ENCODE measurements at places on chromosomes 3 and 15.

DNA sequence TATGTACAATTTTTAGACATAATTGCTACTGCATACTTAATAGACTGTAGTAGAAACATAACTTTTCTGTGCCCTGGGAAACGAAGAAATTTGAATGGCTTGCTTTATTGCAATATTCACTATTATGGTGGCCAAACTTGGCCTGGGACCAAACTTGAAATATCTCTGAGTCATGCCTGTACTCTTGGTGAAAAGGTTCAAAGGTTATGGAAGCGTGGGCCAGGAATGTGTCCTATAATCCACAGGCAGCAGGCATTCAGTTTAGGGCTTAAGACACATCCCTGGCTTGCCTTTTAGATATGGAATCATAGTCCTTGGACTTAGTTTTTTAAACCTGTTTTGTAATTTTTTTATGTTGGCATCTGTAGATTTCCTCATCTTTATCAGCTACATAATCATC lies 124.3 kb downstream of the LRIG1 start:
- DNase-seq: no peak

- DNase-seq: no peak
Observed at GRCh38 chr3:192851821-192852372, 65.8 kb downstream of the MB21D2 start.

DNA sequence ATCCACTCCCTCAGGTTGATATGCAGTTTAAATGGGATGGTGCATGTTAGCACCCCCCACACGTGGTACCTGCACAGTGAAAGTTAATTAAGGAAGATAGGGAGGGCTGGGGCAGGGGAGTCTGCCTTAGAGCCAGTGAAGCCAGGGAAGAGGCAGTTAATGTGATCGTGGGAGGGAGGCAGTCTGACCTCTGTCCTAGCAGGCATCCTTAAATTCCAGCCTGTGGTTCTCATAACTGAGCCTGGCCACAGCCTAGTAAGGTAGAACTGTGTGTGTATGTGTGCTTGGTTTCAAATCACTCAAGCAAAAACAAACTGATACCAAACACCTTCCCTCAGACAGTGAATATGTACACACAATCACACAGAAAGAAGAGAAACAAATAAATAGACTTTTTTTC lies 319.1 kb upstream of the TLE3 start:
- no peak for DNase-seq

DNA sequence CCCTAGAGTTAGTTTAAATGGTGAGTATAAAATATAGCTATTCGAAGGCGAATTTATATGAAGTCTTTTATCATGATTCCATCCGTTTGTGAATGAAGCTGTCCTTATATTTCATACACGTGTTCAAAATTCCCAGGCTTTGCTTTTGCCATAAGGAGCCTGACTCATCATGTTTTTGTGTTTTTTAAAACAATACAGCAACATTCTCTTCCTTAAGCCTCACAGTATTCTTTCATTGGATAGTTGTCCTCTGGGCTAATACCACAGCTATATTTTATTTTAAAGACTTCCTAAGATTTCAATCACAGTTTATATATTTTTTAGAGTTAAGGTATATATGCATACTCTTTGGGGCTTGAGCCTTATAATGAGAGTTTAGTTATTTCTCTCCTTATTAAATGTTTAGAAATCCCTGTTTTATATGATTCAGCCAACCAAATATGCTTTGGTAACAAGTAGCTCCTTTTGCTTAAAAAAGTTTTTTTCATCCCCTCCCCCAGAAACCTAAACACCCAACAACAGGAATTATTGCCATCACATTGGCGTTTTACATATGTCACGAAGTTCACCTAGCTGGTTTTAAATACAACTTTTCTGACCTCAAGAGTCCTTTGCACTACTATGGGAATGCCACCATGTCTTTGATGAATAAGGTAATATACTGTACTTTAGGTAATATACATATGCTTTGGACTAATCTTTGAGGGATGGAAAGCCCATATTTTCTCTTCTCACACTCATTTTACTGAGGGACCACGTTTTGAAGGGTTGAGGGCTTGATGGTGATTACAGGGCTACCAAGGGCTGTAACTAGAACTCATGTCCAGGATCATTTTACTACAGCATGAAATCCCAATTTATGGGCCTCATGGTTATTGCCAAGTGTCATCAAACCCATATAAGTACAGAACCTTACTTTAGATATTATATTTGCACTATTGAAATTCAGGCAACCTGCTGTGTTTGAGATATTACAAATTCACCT lies 28.5 kb downstream of the ST3GAL6 start:
- no peak for DNase-seq

- DNase-seq: no peak
Observed at GRCh38 chr3:55089211-55089610, 161.4 kb upstream of the LRTM1 start.

DNA sequence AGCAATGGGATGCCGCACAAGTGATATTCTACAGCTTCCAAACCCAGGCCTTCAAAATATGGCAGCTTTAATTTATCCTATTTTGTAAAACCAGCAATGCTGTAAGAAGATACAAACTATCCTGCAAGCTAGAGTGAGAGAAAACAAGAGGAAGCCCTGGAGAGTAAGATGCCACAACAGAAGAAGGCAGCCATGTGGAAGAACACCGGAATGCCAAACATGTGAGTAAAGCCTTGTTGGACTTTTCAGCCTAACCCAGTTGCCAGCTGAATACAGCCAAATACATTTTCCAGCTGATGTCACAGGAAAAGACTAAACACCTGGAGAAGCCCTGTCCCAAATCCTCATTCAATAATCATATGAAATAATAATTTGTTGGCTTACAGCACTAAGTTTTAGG lies 1115.1 kb upstream of the CADM2 start:
- DNase-seq: no peak

- no peak for DNase-seq
Observed at GRCh38 chr3:99965077-99965476, 147.4 kb downstream of the CMSS1 start.

DNA sequence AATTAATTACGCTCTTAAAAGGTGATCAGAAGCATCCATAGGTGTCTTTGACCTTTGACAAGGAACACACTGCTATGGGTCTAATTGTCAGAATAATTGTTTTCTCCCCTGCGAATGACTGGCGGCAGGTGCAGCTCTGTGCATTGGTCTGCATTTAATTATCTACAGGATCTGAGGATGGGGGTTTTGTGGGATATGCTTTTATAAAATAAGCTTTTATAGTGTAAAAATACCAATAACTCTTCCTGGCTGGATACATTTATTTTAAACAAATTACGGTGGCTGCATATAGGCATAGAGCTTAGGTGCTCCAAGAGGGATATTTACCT lies 201.6 kb upstream of the RGMA start:
- no peak for DNase-seq

GRCh38 chr3:36846406-36846805 lies 82.1 kb upstream of the DCLK3 start:
- DNase-seq: no peak

- DNase-seq: no peak
Observed at GRCh38 chr15:39728845-39729244, 53.8 kb downstream of the FSIP1 start.

DNA sequence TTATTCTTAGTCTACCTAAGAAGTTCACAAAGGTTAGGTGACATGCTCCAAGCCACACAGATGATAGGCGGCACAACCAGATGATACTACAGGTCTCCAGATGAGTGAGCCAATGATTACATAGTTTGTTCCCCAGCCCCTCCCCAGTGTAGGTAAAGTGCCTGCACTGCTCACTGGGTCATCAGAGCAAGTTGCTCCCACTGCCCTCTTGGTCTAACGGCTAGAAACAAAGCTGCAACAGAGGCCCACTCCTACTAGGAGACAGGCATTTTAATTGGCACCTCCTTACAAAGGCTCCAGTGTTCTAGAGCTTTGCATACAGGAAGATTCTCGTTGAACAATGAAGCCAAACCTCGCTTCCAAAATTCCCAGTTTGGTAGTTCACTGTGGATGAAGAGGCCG lies 47.3 kb downstream of the TMEM44 start:
- DNase-seq: no peak

DNA sequence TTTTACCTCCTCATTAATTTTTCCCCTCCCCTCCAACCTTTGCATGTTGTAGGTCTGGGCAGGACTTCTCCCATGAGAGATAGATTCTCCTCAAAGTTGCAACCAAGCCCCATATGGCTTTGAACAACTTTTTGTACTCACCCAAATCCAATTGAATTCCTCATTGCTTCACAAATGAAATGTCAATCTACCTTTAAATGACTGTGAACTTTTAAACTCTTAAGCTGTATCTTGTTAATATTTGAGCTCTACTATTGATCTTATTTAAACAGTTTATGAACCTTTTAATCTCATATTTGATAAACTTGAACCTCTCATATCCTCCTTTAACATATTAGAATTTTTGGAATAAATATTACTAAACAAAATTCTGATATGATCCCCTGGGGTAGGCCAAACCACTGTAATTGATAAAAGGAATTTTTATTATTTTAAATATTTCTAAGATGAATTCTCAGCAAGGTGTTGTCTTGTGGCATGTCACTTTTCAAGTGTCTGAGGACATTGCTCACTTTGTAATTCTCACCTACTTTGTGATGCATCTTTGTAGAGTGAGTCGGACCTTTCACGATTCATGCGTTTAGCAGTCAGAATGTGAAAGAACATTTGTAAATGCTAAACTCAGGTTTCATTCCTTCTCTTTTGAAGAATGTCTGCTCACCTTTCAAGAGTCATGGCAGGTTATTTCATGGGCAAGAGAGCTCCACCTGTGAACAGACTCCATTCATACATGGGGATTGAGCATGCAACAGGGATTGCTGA lies 23.4 kb upstream of the GREM1 start:
- DNase-seq: no peak

DNA sequence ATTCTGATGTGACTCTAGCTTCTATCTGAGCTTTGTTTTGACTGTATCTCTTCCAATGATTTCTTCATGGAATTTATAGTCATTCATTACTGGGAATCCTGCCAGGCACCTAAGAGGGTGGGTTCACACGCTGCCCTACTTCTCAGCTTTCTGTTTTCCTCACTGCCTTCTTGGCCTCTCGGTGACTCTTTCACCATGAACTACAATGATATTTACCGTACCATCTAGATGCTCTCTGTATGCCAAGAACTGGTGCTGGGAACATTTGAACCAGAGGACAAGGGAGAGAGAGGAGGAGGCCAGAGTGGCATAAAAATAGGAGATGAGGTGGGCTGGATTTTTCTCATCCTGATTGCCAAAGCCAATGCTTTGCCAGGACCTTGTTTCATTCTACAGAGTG lies 280.0 kb upstream of the P2RY1 start:
- DNase-seq: no peak

GRCh38 chr15:75659928-75660645 lies 12.4 kb downstream of the SNX33 start:
- DNase-seq: no peak

- DNase-seq: no peak
Observed at GRCh38 chr15:53536479-53537120, 222.9 kb downstream of the WDR72 start.
